Transverse colon (tissue), 4 donors: ENCODE measurements at places on chromosomes 7 and 10.
A peak's percentile ranks its signal among the peaks of the same experiment; 100 is the strongest.

DNA sequence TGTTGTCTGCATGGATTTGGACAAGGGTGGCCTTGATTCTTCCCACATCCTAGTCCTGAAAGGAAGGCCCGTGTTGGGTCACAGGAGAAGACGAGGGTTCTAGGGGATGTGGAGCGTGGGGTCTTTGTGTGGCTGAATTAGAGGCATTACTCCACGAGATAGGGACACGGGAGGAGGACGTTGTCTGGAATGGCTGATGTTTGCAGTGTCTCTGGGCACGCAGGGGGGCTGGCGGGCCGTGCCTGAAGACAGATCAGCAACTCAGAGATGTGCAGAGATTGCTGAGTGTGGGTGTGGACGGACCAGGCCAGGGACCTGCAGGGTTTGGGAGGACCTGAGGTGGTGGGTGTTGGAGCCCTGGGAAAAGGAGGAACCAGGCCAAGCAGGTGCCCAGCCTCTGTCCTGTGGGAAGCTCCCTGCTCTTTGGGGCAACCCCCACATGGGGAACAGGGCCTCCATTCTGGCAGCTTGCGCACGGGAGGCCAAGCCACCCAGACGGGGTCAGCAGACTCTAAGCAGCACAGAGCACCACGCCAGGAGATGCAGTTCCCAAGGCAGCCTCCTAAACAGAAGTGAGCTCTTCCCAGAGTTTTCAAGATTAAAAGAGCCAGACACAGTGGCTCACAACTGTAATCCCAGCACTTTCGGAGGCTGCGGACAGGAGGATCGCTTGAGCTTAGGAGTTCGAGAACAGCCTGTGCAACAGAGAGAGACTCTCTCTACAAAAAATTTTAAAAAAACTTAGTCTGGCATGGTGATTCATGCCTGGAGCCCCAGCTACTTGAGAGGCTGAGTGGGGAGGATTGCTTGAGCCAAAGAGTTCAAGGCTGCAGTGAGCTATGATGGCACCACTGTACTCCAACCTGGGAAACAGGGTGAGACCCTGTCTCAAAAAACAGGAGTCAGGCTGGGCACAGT, 71.0 kb upstream of the GTF2I start:
- DNase-seq = no peak

DNA sequence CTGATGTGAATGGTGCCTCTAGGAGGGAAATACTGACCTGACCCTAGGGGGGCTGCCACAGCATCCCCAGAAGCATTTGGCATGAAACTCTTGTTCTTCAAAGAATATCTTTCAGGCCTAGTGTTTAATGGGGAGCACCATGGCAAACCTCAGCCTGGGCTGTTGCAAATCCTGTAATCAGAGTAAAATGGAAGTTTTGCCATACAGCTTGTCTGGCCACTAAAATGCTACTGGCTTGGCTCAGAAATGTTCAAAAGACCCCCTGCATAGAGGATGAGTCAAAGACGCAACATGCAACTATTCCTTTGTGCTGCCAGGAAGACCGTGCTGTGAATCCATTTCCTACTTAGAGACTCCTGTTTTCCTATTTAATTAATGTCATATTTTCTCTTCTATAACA, 26.7 kb downstream of the HECW1 start:
- no peak for DNase-seq

- DNase-seq = no peak
These were observed at the start of gene LMOD2 for GRCh38 chr7:123655614-123656013. Gene LMOD2 (plus strand): TSS chr7:123655866. CDS start chr7:123655964, 98 bp downstream.

GRCh38 chr7:92731335-92732063, 104.9 kb downstream of the CDK6 start:
- DNase-seq = no peak

- DNase-seq = no peak
These were observed 216.8 kb upstream of the CCDC6 start for GRCh38 chr10:60123172-60123571.

DNA sequence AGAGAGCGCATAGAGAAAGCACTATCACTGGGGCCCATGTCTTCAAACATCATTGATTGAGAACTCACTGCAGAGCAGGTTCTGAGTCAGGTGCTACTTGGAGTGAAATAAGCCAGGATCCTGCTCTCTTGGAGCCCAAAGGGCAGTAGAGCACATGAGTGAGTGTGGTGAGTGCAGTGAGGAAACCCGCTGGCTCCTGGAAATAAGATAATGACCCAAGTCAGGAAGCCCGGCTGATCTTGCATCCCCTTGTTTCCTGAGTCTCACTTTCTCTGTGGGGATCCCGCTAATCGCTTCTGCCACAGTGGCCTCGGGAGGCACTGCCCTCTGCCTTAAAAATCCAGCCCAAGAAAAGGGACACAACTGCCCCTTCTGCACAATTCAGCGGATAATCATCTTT, 7.1 kb upstream of the FAM107B start:
- DNase-seq = no peak

- no peak for DNase-seq
These were observed 1.1 kb upstream of the CSGALNACT2 start for GRCh38 chr10:43136995-43137716.

DNA sequence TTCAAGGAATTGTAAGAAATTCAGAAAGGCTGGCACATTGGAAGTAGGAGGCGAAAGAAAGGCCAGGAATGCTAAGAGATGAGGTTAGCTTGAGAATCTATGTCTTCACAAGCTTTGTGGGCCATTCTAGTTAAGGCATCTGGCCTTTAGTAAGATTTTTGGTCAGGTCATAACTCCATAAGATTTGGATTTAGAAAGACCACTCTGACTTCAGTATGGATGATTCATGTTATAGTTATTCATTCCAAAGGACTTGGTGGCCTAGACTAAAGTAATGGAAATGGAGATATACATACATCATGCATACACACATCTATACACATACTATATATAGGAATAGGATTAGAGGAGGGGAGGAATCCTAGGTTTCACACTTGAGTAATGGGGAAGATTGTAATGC, 77.5 kb downstream of the SEPTIN7 start:
- no peak for DNase-seq

DNA sequence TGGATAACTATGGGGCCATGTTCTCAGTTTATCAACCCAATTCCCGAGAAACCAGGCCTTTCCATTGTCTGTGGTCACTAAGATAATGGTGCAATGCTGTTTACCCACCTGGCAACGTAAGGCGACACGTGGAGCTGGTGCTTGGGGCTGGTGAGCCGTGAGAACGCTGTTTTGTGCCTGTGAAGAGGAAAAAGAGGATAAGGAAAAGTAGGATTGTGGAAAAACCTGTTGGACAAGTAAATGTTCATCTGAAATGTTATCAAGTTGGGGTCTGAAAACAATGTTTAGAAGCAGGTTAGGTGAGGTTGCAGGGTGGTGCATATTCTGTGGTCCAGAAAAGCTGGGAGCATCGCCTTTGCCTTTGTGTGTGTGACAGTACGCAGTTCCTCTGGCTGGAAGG, 88.5 kb downstream of the PPP1R17 start:
- no peak for DNase-seq

DNA sequence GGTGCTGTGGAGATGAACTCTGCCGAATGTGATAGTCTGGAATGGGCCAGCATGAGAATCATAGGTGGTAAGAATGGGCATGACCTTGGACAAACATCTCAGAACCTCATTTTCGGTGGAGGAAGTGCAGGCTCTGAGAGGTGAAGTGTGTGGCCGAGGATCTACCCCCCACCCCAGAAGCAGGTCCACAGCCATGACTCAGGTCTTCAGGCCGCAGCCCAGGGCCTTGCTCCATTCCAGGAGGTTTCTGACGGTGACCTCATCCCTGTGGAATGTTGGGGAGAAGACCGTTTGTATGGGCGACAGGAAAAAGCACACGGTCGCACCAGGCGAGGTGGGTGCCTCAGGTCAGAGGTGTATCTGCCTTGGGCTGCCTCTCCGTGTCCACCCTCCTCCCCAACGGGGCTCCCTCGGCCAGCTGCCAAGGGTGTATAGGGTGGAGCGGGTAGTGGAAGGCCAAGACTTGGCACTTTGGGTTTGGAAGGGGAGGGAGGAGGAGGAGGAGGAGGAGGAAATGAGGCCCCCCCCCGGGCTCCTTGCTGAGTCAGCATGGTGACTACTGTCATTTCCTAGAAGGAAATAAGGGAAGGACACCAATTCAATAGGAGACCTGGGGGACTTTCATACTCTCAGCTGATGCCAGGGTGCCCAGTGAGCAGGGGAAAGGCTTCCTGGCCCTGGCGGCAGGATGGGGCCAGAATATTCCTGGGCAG, 168.0 kb upstream of the RHEB start:
- peak; percentile 51 for DNase-seq

DNA sequence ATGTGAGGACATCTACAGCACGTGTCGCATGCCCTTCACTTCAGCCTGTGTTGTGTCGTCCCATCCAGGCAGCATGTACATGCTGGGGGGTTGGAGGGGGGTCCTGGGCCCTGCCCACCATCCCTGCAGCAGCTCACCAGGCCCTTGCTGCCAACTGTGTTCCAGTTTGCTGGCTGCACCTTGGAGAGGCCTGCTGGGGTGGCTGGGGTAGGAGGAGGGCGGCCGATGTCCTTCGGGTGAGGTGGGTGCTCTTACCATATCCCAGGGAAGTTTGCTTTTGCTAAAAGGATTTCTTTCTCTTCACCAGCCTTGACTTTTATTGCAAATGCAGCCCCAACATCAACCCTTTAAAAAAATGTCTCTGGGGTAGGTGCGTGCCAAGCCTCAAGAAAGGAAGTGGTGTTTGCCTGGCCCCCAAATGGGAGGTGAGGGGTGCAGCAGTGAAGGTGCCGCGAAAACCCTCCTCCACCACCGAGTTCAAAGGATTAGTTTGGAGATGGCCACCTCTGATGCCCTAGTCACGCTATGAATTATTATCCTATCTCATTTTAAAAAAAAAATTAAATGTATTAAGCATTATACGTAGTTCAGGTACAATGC, 165.8 kb upstream of the KLF6 start:
- no peak for DNase-seq

- no peak for DNase-seq
These were observed 31.5 kb downstream of the DNAJB12 start for GRCh38 chr10:72323108-72323749.

DNA sequence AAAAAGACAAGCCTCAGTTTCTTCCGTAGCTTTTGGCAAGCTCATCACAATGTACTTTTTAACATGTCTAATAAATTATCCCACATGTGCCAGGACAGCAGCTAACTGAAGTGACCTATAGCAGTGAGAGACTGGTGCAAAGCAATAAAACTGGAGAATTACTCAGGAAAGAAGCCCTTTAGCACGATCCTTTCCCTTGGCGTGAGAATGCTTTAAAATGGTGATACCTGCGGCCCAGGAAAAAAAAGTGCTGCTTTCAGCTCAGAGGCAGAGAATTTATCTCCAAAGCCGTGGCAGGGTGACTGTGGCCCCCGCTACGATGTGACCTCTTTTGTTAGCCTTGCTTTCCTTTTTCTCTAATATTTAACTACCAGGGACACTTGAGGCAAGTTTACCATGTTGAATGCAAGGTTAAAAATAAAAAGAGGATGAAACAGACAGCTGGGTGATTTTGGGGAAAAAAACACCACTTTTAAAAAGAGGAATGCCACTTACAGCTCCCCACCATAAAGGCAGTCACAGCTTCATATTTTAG, 184.0 kb downstream of the FANK1 start:
- no peak for DNase-seq

GRCh38 chr7:81430761-81431160, 339.1 kb downstream of the HGF start:
- no peak for DNase-seq

DNA sequence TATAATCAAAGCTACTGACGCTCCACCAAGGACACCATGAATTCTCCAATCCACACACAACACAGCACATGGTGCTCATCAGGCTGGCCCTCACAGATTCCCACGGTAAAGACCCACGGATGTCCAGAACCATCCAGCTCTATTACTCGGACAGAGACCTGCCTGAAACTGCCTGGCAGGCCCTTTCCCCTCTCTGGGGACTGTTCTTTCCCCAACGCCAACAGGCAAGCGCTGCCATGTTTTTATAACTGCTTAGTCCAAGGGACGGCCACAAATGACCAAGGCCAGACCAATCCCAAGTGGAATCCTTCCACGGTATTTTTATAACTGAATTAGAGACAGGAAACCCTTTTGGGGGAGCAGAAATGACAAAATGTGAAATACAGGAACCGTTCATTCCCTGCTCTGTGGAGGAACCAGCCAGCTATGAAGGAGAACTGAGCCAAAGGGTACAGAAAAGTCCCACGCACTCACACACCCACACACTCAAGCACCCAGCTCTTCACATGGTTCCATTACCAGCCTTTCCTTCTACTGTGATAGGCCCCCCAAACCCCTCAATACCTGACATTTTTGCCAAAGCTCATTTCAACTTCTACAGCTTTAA, 4.1 kb downstream of the PIP4K2A start:
- no peak for DNase-seq

DNA sequence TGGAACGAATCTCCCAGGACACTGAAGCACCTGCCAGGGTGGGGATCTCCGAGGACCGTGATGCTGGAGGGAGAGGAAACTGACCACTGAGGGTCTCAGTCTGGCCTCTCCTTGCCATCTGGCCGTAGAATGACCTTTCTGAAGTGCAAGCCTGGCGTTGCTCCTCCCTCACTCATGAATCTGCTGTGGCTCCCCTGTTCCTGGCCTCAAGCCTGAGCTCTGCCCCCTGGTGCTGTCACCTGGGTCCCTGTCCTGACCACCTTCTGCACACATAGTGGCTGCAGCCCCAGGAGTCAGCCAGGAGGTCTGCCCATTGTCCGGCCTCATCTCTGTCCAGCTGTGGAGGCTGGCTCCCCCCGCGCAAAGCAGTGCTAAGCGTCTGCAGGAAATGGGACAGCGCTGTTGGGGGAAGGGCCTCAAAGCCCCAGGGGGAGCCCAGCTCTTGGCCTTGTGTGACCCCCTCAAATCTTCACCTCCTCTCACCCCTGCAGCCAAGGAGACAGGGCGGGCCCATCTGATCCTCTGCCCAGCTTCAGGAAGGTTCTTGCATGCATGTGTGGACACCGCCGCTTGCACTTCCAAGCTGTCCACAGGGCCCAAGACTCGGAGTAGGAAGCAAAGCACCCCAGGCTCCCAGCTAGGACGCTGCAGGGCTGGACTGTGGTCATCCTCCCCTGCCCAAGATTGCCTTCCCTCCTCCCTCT, 65.7 kb downstream of the MYL10 start:
- DNase-seq = peak; percentile 6

DNA sequence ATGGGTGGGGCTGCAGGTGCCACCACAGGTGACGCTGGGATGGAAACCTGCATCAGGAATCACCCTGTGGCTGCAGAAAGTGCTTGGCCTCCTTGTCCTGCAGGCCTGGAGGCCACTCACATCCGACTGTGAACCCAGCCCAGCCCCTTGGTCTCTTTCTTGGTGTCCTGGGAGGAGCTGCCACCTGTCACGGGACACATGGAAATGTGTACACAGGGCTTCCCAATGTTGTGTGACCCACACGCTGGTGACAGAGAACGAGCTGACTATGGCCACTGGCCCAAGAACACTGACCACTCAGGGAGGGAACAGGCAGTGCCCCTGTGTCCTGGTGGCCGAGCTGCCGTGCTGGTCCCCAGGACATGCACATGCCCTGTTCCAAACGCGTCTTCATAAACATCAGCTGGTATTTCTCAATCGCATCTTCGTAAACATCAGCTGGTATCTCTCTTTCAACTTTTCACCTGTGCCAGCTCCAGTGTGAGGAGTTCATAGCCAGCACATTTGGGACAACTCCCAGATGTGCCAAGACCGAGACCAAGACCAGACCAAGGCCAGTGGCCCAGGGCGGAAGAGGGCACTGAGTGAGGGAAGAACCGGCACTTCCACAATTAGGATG, 57.9 kb upstream of the INPP5A start:
- no peak for DNase-seq
